Cardiac muscle cell (in vitro differentiated cells and primary cell): ENCODE measurements at places on chromosomes 4 and X.

- peak; percentile 20 for DNase-seq
These were observed 32.1 kb upstream of the MSN start for GRCh38 chrX:65635378-65635777.

DNA sequence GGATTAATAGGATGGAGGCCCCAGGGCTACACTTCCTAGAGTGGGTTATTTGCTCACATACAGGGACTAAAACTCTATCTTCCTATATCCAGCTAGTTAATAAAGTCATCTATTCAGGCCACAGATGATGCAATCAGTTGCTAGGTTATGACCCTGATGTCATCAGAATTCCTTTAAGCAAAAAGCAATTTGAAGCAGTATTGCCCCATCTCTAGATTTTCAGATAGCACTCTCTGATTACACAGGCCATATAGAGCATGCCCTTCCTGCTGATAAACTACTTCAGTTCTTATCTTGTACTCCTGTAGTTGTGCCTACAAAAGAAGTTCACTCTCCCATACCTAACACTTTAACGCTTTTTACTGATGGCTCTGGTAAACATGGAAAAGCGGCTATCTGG, 84.8 kb downstream of the TMEM144 start:
- DNase-seq = no peak

DNA sequence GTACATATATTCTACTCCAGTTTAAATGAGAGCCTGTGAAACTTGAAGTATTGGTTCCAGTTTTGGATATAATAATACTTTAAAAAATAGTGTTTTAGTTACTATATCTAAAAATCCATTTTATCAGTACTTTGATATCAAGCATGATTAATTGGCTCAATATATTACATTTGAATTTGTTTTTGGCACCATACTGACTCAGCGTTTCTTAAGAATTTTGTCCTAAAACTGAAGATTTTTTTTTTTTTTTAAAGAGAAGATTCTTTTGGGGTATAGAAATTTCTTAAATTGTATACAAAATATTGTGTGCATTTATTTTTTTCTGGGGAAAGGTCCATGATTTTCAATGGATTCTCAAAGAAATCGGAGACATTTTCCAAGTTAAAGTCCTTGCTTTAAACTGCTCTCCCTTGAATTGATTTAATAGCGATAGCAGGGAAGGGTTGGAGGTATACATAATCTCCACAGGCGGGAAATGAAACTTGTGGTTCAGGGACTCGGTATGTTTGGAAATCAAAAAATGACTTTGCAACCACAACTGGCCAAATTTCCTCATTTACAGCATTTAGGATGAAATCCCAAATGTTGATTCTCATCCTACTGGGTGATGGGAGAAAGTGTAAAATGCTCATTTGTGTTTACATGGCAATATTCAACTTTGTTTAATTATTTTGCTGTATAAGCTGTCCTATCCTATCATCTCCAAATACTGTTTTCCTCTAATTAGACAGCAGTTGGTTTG, 62.3 kb downstream of the TMA16 start:
- DNase-seq = no peak

DNA sequence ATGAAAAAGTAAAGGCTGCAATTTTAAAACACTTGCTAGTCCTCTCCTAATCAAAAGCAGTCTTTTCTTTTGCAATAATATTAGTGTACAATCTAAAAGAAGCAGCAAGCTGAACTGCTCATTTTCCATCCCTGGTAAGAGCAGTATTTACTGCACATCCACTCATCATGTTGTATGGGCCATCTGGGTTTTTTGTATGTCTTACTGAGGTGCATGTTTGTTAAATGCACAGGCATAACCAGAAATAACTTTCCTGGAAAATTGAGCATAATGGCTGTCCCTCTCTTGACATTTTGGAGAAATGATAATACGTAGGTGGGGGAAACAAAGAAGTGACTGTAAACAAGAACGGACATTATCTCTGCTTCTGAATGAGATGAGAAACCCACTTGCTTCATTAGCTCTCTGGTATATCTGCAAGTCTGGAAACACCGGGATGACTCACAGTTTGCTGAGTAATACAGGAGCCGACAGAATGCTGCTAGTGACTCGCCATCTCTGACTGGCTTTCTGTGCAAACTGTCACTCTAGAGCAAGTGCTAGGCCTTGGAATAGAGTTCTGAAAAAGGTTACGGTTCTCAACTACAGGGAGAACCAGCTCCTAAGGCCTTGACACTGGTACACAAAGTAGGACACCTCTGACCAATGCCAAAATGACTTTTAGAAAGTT, 85.7 kb upstream of the MTM1 start:
- DNase-seq = peak; percentile 32

- DNase-seq = no peak
These were observed 44.7 kb downstream of the FAM53A start for GRCh38 chr4:1639299-1639868.

- no peak for DNase-seq
These were observed 156.6 kb upstream of the FTHL17 start for GRCh38 chrX:31228415-31228832.

DNA sequence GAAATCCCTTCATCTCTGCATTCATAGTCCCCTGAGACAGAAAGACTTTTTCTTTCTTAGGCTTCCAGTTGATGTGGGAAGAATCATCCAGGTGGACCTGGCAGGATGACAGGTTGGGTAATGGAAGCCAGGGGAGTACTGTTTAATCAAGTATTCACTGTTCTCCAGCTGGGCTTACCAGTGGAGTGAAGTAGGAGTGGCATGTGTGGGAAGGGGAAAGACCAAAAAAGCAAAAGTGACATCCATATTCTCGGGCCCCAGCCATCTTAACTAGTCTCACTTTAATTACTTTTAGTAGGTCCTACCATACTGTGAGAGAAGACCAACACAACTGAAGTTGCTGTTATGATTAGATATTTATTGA, 18.5 kb downstream of the VSIG4 start:
- DNase-seq = no peak

GRCh38 chrX:109952050-109952449, 50.9 kb upstream of the TMEM164 start:
- no peak for DNase-seq

GRCh38 chrX:133542476-133542875, 127.2 kb upstream of the GPC4 start:
- DNase-seq = no peak

DNA sequence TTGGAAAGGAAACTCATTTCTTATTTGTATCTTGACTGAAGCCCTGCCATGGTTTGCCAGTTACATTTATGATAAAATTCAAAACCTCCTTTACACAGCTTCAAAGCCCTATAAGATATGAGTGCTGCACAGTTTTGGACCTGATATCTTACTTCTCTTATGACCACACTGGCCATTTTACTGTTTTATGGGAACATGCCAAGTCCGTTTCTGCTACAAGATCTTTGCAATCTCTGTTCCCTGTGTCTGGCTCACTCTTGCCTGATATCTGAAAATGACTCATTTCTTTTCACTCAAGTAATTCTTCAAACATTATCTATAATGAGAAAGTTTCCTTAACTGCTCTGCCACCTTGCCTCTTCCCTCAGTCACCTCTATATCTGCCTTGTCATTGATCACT, 247.3 kb downstream of the SPOCK3 start:
- DNase-seq = peak; percentile 27
